ENCODE measurements at places on chromosomes 12 and 14.

- DNase-seq = no peak
- H3K4me1 ChIP-seq = no peaks in the 10 kb centered on the region
- no peak overlapping the region for H3K4me3 ChIP-seq
- H3K36me3 ChIP-seq = no peaks in the 10 kb centered on the region
- H3K27ac ChIP-seq = no peak overlapping the region
These were observed 29.0 kb upstream of the PLEKHG7 start for GRCh38 chr12:92673756-92674155.

GRCh38 chr14:36408388-36408787 is 88.0 kb upstream of the MBIP start:
- H3K4me1 ChIP-seq = peaks cover 6% of the 10 kb centered on the region
- H3K4me3 ChIP-seq = no peak overlapping the region
- H3K36me3 ChIP-seq = no peaks in the 10 kb centered on the region
- H3K27me3 ChIP-seq = peaks cover 23% of the 10 kb centered on the region

GRCh38 chr12:126454581-126454980 is 1389.3 kb downstream of the AACS start:
- H3K27me3 ChIP-seq = no peaks in the 10 kb centered on the region
- no peak overlapping the region for H3K4me3 ChIP-seq
- DNase-seq = no peak
- H3K27ac ChIP-seq = no peak overlapping the region
- H3K36me3 ChIP-seq = no peaks in the 10 kb centered on the region

DNA sequence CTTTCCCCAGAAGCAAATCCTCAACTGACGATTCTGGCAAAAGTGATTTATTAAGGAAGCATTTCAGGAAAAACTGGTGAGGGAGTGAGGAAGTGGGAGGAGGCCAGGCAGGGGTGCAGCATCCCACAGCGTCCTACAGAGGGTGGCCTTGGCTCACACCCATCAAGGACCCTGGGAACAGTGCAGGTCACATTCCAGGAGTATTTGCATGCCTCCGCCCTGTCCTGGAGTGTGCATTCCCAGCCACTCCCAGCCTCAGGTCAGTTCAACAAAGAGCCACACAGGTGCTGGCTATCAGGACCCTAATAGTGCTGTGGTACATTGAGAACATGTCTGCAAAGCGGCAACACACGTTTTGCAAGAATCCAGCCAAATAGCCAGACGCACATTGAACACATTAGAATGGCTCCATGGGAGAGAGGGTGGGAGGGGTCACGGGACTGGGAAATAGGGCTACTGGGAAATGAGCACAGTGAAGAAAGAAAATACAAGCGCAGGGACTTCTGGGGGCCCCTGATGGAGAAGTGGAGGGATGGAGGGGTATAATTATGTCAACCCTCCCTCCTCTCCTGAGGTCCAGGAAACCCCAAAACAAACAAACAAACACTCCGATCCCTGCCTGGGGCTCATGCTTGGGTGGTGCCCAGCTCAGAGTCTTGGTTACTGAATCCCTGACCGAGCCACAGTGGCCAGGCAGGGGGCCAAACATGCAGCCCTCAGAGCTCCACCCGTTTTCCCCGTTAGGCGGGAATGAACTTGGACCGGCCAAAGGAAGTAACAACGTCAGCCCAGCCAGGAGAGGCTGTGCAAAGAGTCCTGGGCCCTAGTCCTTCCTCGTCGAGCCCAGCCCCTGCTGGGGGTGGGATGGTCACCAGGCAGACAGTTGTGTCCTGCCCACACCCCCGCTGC is 36.5 kb downstream of the CMKLR1 start:
- peak overlapping the region; percentile 63 for H3K4me3 ChIP-seq
- no peaks in the 10 kb centered on the region for H3K36me3 ChIP-seq
- no peak for DNase-seq
- peak overlapping the region; percentile 93 for H3K27ac ChIP-seq
- peaks cover 7% of the 10 kb centered on the region for H3K27me3 ChIP-seq

- H3K4me3 ChIP-seq = peak overlapping the region; percentile 4
- H3K27ac ChIP-seq = no peak overlapping the region
- H3K4me1 ChIP-seq = peaks cover 7% of the 10 kb centered on the region
- no peak for DNase-seq
These were observed 179.2 kb upstream of the PDE3A start for GRCh38 chr12:20188930-20189653.

GRCh38 chr12:22262309-22262708 is 72.2 kb downstream of the ST8SIA1 start:
- no peaks in the 10 kb centered on the region for H3K36me3 ChIP-seq
- no peak overlapping the region for H3K27ac ChIP-seq
- H3K27me3 ChIP-seq = peaks cover 17% of the 10 kb centered on the region
- H3K4me1 ChIP-seq = peaks cover 7% of the 10 kb centered on the region
- H3K4me3 ChIP-seq = no peak overlapping the region
- DNase-seq = no peak

- no peaks in the 10 kb centered on the region for H3K36me3 ChIP-seq
- H3K4me3 ChIP-seq = no peak overlapping the region
- H3K27me3 ChIP-seq = peaks cover 15% of the 10 kb centered on the region
- peaks cover 3% of the 10 kb centered on the region for H3K4me1 ChIP-seq
- DNase-seq = no peak
- no peak overlapping the region for H3K27ac ChIP-seq
These were observed 69.3 kb upstream of the TMPO start for GRCh38 chr12:98446060-98446459.

- H3K27ac ChIP-seq = no peak overlapping the region
- DNase-seq = no peak
- H3K36me3 ChIP-seq = no peaks in the 10 kb centered on the region
- H3K27me3 ChIP-seq = peaks cover 8% of the 10 kb centered on the region
- no peaks in the 10 kb centered on the region for H3K4me1 ChIP-seq
These were observed 60.0 kb upstream of the DIO3 start for GRCh38 chr14:101501341-101501740.

GRCh38 chr14:29918981-29919380 is 8.7 kb downstream of the PRKD1 start:
- DNase-seq = no peak
- no peaks in the 10 kb centered on the region for H3K4me1 ChIP-seq

GRCh38 chr14:103058164-103059055 is 1.1 kb upstream of the CDC42BPB start:
- peak overlapping the region; percentile 89 for H3K4me3 ChIP-seq
- H3K27ac ChIP-seq = peak overlapping the region; percentile 77
- no peaks in the 10 kb centered on the region for H3K36me3 ChIP-seq

- no peak overlapping the region for H3K4me3 ChIP-seq
- no peak for DNase-seq
- H3K27ac ChIP-seq = no peak overlapping the region
- no peaks in the 10 kb centered on the region for H3K4me1 ChIP-seq
- H3K36me3 ChIP-seq = no peaks in the 10 kb centered on the region
These were observed 273.9 kb upstream of the MIS18BP1 start for GRCh38 chr14:45526715-45527549.

GRCh38 chr12:64243809-64244208 is 21.7 kb upstream of the KICS2 start:
- H3K36me3 ChIP-seq = no peaks in the 10 kb centered on the region
- no peak overlapping the region for H3K27ac ChIP-seq
- no peaks in the 10 kb centered on the region for H3K27me3 ChIP-seq

DNA sequence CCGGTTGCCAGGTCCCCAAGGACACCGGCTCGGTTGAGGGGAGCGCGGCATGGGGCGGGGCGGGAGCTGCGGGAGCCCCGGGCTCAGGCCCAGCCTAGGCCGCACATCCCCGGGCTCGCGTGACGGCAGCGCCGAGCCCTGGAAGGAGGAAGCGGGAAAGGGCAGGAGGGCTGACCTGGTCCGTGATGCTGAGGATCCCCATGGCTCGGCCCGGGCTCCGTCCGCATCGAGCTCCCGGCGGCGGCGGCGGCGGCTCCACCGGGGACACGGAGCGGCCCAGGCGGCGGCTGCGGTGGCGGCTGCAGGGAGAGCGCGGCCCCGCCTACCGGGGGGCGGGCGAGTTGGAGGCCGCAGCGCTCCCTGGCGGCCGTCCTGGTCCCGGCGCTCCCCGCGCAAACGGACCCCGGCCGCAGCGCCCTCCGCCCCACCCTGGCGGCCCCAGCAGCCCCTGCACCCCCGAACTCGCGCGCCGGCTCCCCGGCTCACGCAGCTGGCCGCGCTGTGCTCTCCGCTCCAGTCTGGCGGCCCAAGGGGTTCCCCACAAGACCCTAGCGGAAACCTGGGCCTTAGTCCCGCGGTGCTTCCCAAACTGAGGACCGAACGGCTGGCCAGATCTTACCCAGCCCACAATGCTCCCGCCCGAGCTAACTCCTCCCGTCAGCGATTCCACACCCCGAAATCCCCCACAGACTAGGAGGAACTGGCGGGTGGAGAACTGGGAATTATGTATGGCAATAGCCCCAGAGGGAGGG is at the start of gene ANKRD52:
ANKRD52 (minus strand) TSS at position 317 of the 752 bp plus-strand sequence; CDS start at position 202, 115 bp downstream.
- peak within 1 kb of the TSS; percentile 85 for H3K27ac ChIP-seq
- H3K4me3 ChIP-seq = peak within 1 kb of the TSS; percentile 94
- peaks cover 10% of the 10 kb centered on the region for H3K36me3 ChIP-seq
- H3K4me1 ChIP-seq = peaks cover 11% of the 10 kb centered on the region
- peak; percentile 88 for DNase-seq

DNA sequence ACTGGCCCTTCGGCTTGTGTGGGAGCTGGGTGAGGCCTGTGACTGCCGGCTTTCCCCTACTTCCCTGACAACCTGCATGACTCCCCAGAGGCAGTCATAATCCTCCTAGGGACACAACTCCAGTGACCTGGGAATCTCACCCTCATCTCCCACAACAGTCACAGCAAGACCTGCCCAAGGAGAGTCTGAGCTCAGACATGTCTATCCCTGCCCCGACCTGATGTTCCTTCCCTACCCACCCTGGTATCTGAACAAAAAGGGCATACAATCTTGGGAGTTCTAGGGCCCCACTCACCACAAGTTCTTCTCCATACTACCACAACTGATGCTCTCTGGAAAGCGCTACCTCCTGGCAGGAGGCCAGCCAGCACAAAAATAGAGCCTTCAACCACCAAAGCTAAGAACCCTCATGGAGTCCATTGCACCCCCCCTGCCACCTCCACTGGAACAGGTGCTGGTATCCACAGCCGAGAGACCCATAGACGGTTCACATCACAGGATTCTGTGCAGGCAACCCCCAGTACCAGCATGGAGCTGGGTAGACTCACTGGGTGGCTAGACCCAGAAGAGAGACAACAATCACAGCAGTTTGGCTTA is 16.8 kb downstream of the ATP23 start:
- H3K4me1 ChIP-seq = no peaks in the 10 kb centered on the region
- no peak overlapping the region for H3K4me3 ChIP-seq
- DNase-seq = no peak
- no peaks in the 10 kb centered on the region for H3K27me3 ChIP-seq
- H3K36me3 ChIP-seq = peaks cover 39% of the 10 kb centered on the region

GRCh38 chr14:68137704-68138619 is 318.4 kb downstream of the RAD51B start:
- peak overlapping the region; percentile 63 for H3K4me3 ChIP-seq
- peaks cover 7% of the 10 kb centered on the region for H3K36me3 ChIP-seq

DNA sequence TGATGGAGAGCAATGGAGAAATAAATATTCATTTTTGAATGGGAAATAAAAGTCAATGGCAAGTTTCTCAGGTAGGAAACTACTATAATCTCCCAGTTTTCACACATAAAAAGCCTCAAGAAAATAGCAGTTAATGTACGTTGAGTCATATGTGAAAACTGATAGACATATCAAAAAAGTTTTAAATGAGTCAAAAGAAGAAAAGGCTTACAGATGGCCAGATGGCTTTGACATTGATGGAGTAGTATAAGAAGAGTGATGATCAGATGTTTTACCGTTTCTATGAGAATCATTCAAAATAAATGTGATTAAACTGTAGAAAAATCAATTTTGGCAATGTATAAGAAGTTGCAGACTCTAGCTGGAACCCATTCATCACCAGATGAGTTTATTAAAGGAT is 97.8 kb downstream of the LLPH start:
- H3K27me3 ChIP-seq = peaks cover 7% of the 10 kb centered on the region
- no peak overlapping the region for H3K27ac ChIP-seq
- H3K4me1 ChIP-seq = peaks cover 22% of the 10 kb centered on the region
- H3K4me3 ChIP-seq = no peak overlapping the region
- H3K36me3 ChIP-seq = no peaks in the 10 kb centered on the region

Measured in type B pancreatic cell (in vitro differentiated cells).